Common myeloid progenitor, CD34-positive (primary cell): ENCODE measurements at places on chromosomes 11 and 22.

DNA sequence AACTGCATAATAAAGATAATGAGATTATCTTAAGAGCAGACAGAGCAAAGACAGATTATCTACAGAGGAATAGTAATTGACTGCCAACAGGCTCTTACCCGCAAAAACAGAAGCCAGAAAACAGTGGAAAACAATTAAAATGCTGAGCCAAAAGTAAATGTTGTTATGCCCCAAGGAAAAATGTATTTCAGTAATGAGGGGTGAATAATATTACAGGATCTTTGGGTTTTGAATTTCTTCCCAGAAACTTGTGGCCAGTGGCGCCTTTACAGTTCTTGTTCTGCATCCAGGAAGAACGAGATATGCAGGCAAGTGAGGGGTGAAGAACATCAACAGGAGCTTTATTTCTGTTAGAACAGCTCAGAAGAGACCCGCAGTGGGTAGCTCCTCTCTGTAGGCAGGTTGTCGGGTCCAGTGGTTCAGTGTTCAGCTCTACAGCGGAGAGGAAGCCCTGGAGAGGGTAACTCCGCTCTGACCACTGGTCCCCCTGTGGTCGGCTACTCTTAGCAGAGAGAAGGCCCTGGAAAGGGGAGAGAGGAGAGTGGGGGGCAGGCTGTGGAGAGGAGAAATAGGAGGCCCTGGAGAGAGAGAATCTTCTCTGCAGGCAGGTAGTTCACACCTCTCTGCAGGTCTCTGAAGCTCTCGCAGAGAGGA lies 51.8 kb upstream of the SC5D start:
- DNase-seq: no peak

DNA sequence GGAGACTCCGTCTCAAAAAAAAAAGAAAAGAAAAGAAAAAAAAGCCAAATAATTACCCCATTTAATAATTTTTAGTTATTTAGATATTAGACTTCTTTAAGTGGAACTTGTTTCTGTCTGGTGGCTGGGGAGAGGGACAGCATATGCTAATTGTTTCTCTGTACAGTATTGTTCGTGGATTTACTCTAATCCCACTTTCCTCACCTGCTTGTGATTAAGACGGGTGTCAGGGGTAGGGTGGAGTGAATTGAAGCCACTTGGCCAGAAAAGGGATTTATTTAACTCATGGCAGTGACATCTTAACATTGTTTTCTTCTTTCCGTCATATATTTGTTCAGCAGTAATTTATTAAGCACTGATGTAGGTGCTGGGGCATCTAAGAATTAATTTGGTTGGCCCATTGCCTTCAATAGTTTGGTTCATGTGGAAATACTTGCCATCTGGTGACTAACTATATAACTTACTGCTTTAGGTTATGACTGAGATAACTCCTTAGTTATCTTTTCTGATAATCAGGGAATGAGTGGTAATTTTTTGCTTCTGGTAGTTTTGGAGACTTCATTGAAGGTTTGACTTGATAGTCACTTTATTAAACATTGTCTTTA lies 4.6 kb downstream of the TNRC6B start:
- DNase-seq: no peak

GRCh38 chr11:126484266-126484665 lies 128.8 kb downstream of the ST3GAL4 start:
- no peak for DNase-seq

GRCh38 chr11:110488446-110488845 lies 58.7 kb downstream of the FDX1 start:
- DNase-seq: no peak

GRCh38 chr11:125325196-125325595 lies 160.6 kb downstream of the PKNOX2 start:
- no peak for DNase-seq

DNA sequence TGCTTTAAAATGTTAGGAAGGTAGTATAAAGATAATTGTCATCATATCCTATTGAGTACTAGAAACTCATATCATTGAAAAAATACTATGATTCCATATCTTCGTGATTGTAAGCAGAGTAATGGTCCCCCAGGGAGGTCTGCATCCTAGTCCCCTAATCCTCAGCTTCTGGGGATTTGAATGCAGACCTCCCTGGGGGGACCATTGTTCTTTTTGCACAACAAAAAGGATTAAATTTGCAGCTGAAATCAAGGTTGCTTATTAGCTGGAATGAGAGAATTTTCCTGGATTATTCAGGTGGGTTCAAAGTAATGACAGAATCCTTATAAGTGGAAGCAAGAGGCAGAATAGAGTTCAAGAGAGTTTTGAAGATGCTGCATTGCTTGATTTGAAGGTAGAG lies 26.1 kb upstream of the MS4A6A start:
- no peak for DNase-seq

GRCh38 chr11:792873-793272 lies 3.0 kb upstream of the CEND1 start:
- DNase-seq: no peak

DNA sequence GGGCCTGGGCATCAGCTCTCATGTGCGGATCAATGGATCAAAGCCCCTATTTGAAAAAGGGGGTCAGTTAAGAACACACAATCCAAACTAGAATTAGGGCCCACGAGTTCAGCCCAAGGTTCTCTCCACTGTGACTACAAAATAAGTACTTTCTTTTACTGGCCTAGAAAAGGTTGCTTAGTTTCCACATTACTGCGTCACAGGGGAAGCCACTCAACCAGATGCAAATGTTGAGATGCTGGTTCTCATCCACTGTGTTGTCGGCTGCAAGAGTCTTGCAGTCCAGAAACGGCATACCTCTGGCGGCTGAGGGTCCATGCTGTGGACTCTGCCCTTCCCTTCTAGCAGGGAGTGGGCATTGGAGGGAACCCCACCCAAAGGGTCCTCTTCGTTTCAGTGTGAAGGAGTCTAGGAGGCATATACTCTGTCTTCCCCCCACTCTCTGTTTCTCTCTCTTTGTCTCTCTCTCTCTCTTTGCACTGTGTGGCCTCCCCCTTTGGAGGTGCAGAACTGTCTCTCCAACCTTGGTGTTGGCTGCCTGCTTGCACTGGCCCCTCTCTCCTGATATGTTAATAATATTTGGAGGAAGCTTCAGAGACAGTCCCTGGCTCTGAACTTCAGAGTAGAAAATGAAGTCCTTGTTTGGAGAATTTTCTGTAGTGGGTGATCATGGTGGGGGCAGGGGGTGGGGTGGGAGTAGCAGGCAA lies 99.0 kb upstream of the NNMT start:
- DNase-seq: no peak

DNA sequence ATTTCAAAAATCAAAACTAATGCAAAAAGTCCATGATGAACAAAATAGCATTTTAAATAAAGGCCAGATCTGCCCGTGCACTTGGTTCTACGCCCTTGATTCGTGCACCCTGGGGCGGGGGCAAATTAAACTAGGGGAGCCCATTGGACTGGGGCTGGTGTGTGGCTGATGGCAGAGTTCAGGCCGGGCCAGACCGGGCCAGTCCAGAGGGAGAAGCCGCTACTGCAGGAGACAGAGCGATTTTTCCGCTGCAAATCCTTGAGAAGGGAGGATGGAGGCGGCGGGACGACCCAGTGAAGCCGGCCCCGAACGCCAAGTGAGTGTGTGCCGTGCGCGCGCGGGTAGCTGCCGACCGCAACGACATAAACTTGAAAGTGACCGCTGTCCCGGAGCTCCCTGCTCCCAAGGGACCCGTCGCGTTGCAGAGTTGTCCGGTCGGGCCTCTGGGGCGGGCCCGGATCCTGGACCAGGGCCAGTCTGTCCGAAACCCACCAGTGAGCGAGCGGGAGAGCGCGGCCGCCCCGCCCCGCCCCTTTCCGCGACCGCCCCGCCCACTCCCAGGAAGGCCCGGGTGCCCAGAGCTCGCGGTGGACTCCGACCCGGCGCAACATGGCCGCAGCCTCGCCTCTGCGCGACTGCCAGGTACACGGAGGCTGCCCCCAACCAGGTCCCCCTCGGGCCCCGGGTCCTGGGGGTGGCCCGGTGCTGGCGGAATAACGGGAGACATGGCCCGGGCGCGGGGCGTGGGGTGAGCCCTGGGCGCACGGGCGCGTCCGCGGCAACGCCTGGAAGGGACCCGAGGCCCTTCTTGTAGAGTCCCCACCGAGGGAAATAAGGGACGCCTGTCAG lies at the start of gene TTC38:
Gene TTC38, plus strand, starts transcription at position 578 of the 849 bp plus-strand sequence. Its CDS starts 32 bp downstream, at position 610.
- no peak for DNase-seq

DNA sequence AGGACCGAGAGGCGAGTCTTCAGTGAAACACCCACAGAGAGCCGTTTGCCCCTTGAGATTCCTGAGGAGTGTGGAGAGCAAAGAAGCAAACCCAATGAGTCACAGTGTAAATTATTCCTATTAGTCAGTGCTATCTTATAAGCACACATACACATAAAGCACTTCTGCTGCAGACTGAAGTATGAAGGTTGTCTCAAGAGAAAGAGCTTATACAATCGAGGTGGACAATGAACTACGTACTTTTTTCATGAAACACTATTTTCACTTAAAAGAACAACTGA lies 37.3 kb downstream of the GALNT18 start:
- DNase-seq: no peak
